Stimulated activated CD8-positive, alpha-beta memory T cell treated with anti-CD3 and anti-CD28 coated beads, Interleukin-7, amount 100 ng/mL, for 1 hour (primary cell): ENCODE measurements at places on chromosomes 6 and 20.

DNA sequence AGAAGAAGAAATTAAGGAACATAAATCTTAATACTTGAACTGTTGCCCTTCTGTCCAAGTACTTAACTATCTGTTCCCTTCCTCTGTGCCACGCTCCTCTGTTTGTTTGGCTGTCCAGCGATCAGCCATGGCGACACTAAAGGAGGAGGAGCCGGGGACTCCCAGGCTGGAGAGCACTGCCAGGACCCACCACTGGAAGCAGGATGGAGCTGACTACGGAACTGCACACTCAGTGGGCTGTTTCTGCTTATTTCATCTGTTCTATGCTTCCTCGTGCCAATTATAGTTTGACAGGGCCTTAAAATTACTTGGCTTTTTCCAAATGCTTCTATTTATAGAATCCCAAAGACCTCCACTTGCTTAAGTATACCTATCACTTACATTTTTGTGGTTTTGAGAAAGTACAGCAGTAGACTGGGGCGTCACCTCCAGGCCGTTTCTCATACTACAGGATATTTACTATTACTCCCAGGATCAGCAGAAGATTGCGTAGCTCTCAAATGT lies 17.1 kb downstream of the IRF4 start:
- DNase-seq: no peak

DNA sequence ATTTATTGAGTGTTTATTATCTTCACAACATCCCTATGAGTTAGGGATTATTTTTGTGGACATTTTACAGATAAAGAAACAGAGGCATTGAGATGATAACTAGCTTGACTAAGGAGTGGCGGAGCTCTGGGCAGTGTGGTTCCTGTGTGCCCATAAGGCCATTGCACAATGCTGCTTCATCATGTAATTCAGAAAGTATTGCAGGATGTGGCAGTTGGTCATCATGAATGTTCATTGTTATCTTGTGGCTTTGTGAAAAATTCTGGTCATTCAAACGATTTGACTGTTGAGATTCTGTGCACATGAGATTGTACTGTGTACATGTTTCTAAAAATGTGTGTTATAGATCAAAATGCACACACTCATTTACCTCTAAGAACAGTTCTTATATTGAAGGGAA lies 150.8 kb downstream of the ESR1 start:
- no peak for DNase-seq

DNA sequence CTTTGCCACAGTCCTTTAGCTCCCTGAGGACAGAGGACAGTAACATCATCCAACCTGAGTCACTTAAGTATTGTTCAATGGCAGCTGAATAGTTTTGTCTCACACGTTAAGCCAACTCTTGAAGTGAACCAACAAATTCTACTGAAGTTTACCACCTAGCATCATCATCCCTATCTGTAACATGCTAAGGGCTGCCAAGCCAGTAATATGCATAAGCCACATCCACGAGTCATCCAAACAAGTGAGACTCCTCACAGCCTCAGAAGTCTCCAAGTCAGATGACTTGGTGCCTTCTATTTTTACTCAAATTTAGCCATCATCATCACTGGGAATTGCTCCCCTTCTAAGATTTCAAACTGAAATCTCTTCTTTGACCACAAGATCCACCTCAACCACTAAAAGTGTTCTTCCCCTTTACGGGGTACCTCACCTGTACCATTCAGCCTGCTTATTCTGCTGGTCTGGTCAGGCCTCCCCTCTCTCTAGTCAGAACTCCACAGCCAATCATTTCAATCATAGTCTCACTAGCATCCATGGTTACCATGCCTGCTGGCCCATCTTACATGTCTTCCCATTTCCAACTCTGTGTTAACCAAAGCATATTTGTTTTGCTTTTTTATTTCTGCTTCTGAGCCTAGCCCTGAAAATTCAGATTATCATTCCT lies 73.7 kb downstream of the DTNBP1 start:
- DNase-seq: no peak

- DNase-seq: no peak
Measured at GRCh38 chr20:21548390-21549035, 34.6 kb upstream of the NKX2-2 start.

DNA sequence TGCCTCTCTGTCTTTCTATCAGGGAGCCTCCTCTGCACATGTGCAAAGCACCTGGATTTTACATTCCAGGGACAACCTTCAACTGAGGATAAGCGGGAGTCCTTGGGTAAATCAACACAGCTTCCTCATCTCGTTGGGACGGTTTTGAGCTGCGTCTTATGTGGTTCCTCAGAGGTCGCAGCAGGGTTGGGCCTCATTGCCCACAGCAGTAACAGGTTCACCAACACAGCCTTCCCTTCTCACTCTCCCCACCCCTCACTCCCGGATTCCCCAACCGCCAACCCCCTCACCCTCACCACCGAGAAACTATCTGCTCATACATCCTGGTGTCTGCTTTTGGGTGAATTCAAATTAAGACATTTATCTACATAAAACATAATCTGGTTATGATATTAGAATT lies 155.8 kb upstream of the GGTLC1 start:
- DNase-seq: no peak

GRCh38 chr6:107641500-107641941 lies 151.6 kb downstream of the SOBP start:
- DNase-seq: no peak
